ENCODE measurements at places on chromosomes 12 and 14. TPM values are rescaled to one million over a fixed set of nuclear protein-coding genes. Genes with fewer than 3 reads are reported as not detected.

DNA sequence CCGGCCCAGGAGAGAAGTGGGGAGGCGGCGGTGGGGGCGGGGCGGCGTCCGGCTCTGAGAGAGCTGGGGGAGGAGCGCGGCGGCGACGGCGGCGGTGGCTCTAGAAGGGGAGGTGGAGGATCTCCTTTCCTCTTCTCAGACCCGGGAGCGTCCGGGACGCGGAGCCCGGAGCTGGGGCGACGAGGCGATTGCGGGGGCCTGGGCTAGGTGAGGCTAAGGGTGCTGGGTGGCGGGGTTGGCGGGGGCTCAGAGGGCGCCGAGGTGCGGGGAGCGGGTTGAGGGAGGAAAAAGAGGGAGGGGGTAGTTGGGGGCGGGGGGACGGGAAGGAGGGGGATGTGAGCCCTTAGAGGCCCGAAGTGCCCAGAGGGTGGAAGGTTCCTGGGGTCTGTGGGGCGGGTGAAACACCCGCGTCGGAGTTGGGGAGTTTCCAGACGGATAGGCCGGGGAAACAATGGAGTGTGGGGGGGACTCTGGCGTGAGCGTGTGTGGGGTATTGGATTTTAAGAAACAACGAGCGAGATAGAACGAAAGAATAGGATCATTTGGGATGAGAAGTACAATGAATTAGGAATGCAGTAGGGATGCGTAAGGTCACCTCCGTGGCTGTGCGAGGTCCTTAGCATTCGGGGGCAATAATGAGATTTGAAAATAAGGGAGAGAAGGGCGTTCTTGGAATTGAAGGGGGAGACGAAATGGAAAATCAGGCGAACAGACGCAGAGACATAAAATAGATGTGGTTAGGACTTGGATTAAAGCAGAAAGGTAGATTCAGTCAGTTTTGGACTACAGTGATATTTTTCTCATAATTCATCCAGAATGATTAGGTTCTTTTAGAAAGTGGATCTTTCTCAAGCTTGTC lies at the start of gene SPATS2:
TSS of gene SPATS2 (plus strand) at position 82 of the 859 bp plus-strand sequence. CDS start 93,551 bp downstream, outside the sequence.
- DNase-seq, result no peak

DNA sequence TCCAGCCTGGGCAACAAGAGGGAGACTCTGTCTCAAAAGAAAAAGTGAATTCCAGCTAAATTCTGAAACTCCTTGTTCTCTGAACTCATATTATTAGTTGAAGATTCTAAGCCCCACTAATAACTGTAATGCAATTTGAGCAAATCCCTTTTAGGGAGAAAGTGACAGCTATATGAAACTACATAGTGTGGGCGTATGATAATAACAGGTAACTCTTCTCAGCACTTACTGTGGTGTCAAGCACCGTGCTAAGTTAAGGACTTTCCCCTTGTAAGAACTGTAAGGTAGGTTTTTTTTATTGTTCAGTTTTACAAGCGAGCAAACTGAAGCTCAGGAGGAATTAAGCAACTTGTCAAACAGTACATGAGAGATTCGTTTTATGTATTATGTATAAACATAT lies 5.4 kb downstream of the ANKRD13A start:
- DNase-seq, result no peak

DNA sequence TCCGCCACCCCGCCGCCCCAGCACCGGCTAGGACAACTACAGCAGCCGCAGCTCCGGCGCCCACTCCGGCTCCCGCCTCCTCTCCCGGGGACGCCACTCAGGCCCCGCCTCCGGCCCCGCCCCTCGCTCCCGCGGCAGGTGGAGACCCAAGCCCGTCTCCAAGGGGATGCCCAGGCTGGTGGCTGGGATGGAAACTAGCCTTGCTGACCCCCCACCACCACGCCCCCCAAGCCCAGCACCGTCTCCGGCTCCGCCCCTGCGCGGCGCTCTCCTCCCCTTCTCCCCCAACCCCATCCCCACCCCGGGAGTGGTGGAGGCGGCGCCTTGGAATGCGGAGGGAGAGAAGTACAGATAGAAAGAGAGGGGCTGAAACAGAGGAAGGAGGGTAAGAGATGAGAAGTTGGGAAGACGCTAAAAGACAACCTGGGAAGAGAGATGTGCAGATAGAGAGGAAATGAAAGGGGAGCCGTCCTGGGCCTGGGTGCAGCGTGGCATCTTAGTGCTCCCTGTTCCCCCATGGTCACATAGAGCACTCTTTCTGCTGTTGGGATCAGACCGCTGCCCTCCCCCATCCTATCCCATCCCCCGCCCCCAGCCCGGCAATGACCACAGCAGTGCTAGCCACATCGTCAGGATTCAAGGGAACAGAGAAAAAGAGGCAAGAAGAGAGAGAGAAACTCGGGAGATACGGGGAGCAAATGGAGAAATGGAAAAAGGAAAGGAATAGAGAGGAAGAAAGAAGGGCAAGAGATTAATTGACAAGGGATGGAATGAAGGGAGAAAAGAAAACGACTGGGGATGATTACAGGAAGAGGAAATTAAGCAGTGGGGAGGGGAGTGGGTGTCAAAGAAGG lies at the start of gene ITGA7:
TSS of gene ITGA7 (minus strand) at position 64 of the 854 bp plus-strand sequence. CDS start 222 bp downstream, outside the sequence.
- no peak for DNase-seq

GALNT4 gene
- 5.7 TPM for total RNA-seq

BAZ2A gene
- total RNA-seq, result 41.5 TPM
